ENCODE measurements at places on chromosomes 12 and 14. TPM values are rescaled to one million over a fixed set of nuclear protein-coding genes. Genes with fewer than 3 reads are reported as not detected.

GPR84 gene
- 0.95 TPM for total RNA-seq

KRT6A gene
- 0.68 TPM for total RNA-seq

- no peak for DNase-seq
Measured at GRCh38 chr14:43938588-43939281, 568.3 kb downstream of the FSCB start.

PTHLH gene
- 5.6 TPM for total RNA-seq

- DNase-seq: no peak
Measured at GRCh38 chr12:101570047-101570446, 24.7 kb upstream of the MYBPC1 start.

KRT73 gene
- not detected for total RNA-seq

- no peak for DNase-seq
Measured at GRCh38 chr14:54137614-54137961, 181.0 kb upstream of the BMP4 start.

DNA sequence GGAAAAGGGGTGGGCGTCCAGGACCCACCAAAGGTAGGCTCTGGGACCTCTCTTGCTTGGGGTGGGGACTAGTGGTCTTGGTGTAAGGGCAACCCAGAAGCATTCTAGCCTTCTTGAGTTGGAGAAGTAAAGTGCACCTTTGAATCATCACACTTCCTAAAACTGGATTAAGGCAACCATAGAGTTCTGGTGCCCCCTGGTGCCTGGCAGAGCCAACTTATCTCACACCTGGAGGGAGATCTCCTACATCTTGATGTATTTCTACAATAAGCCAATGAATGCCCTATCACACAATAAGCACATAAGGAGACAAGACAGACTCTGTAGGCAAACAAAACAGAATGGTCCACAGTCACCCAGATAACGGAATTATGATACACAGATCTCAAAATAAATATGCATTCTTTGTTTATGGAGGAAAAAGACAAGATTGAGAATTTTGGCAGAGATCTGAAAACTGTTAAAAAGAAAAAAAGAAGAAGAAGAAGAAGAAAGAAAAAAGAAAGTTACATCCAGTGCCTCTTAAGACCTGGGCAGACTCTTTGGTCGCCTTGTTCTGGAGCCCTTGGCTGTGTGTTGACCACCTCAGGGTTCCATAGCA is 95.9 kb upstream of the PPP2R5C start:
- DNase-seq: no peak

- DNase-seq: no peak
Measured at GRCh38 chr14:89921346-89921745, 33.2 kb downstream of the EFCAB11 start.

PTPRO gene
- 11.9 TPM for total RNA-seq

PPP1R1A gene
- 10.3 TPM for total RNA-seq

METAP2 gene
- total RNA-seq: 87.6 TPM

- no peak for DNase-seq
Measured at GRCh38 chr14:59246566-59246965, 58.1 kb downstream of the DAAM1 start.

RNF212B gene
- total RNA-seq: not detected

SLC25A3 gene
- 362 TPM for total RNA-seq

- DNase-seq: no peak
Measured at GRCh38 chr12:21221778-21222177, 90.8 kb downstream of the SLCO1B1 start.

DNA sequence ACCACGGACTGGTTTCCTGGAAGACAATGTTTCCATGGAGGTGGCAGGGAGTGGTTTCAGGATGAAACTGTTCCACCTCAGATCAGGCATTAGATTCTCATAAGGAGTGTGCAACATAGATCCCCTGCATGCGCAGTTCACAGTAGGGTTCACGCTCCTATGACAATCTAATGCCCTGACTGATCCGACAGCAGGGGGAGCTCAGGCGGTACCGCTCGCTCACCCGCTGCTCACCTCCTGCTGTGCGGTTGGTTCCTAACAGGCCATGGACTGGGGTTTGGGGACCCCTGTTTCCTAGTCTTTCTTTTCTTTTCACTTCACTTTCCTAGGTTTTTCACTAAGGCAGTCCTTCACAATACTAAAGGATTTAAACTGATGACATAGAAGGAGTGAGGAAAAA is 39.6 kb downstream of the GUCY2C start:
- DNase-seq: no peak

- DNase-seq: no peak
Measured at GRCh38 chr14:100822532-100823296, 3.2 kb upstream of the MEG3 start.

ESRRB gene
- 4.6 TPM for total RNA-seq

- DNase-seq: no peak
Measured at GRCh38 chr12:42789808-42790760, 200.5 kb upstream of the PRICKLE1 start.

POTEM gene
- total RNA-seq: not detected

SLC39A2 gene
- not detected for total RNA-seq

DNA sequence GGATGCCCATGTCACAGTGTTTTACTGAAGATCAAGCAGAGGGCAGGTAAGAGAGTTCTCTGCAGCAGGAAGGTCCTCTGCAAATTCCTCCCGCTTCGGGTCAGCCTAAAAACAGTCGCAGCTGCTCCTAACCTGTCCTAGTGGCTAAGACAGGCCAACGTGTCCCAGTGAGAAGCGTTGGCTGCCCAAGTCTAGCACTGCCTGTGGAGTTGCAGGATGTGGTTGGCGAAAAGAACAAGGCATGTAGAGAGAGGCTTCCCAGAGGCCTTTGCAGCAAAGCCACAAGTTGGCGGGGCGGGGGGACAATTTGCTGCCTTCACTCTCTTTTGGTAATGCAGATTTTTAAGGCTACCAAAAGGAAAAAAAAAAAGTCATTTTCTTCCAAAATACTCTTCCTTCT is 340.1 kb downstream of the BCL11B start:
- no peak for DNase-seq

All from thoracic aorta (tissue), 2 donors.